ENCODE measurements at places on chromosomes 1 and 21.
A peak's percentile ranks its signal among the peaks of the same experiment; 100 is the strongest.

GRCh38 chr1:98842241-98842640, 162.4 kb downstream of the PLPPR5 start:
- DNase-seq, result no peak

- peak; percentile 62 for DNase-seq
Observed at GRCh38 chr1:206490771-206491405, 16.4 kb upstream of the RASSF5 start.

GRCh38 chr1:56948403-56949023, 17.3 kb downstream of the C8B start:
- DNase-seq, result peak; percentile 66

GRCh38 chr1:213017447-213018273, 2.0 kb upstream of the ANGEL2 start:
- DNase-seq, result no peak

DNA sequence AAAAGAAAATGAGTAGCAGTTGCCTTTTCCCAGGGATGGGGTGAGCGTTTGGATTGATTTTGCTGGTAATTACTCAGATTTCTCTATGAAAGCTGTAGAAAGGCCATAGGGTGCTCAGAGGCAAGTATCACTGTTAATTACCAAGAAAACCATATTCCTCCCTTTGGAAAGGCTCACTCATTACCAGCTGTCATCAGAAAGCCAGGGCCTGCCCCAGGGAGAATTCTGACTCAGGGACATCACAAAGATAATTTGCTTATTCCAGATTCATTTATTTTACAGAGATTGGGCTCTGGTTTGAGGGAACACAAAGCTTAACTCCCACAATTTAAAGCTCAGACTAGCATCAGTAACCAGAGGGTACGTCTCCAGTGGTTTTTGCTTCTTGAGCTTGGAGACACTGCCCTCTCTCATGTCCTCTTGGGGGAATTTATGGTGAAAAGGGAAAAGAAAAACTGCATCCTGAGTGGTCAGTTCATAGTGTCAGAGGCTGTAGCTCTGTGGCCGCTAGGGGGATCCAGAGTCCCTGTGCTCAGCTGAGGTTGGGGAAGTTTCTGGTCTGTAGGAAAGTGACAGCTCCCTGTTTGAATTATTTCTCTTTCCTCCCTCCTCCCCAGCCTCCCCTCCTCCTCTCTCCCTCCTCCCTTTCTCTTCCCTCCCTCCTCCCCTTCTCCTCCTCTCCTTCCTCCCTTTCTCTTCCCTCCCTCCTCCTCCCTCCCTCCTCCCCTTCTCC, 204.3 kb downstream of the KCNJ6 start:
- peak; percentile 70 for DNase-seq

- DNase-seq, result no peak
Observed at GRCh38 chr1:27429029-27429425, 36.6 kb downstream of the GPR3 start.

DNA sequence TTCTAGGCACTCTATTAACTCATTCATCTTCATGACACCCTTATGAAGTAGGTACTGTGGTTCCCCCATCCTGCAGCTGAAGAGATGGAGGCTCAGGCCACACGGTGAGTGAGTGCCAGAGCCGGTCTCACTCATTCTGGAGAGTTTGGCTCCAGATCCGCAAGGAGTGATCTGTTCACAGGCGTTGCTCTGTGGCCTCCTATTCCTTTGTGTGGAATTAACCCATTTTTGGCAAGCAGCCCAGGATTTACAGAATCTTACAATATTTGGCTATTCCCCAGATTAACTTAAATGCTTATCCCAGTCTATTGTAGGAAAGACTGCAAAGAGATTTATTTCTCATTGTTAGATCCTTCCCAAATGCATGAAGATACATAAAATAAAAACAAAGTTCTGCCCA, 29.6 kb downstream of the KIAA0040 start:
- no peak for DNase-seq

DNA sequence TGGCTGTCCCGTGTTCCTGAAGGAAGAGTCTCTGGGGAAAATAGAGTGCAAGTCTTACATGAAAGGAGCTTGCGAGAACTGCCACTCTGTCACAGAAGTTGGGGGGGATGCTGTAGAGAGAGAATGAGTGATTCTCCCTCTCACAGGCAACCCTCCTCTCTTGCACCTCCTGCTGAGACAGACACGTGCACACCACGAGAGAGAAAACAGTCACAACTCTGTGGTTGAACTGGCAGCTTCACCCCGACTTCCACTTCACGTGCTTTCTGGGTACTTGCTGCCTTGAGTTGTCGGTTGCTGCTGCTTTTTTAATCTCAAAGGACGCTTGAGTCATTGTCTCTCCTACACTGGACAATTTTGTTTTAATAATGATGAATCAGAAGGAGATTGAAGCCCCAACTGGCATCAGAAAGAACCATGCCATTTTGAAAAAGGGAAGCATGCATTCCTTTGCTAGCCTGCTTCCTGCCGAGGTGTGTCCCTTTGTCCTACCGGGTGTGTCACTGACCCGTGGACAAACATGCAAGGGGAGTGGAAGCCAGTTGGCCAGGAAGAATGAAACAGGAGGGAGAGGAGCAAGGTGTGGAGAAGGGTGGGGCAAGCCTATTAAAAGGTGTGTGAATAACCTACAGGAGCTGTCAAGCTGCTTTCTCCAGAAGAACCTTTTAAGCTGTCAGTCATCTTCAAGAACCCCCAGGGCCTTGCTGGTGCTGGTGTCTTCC, 164.2 kb downstream of the CACNA1E start:
- no peak for DNase-seq

DNA sequence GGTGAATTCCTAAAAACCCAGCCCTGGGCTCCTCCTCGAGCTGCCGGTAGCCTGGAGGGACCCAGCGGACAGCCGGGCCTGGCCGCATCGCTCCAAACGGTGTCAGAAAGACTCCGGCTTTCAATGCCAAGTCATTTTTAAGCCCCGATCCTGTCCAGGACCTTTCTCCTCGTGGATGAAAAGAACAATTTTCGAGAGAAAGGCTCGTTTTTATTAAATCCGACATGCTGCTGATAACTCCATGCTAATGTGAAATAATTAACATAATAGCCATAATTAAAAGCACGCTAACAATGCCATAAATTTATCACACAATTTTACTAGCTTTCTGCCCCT, 4.6 kb upstream of the FOXD3 start:
- no peak for DNase-seq

DNA sequence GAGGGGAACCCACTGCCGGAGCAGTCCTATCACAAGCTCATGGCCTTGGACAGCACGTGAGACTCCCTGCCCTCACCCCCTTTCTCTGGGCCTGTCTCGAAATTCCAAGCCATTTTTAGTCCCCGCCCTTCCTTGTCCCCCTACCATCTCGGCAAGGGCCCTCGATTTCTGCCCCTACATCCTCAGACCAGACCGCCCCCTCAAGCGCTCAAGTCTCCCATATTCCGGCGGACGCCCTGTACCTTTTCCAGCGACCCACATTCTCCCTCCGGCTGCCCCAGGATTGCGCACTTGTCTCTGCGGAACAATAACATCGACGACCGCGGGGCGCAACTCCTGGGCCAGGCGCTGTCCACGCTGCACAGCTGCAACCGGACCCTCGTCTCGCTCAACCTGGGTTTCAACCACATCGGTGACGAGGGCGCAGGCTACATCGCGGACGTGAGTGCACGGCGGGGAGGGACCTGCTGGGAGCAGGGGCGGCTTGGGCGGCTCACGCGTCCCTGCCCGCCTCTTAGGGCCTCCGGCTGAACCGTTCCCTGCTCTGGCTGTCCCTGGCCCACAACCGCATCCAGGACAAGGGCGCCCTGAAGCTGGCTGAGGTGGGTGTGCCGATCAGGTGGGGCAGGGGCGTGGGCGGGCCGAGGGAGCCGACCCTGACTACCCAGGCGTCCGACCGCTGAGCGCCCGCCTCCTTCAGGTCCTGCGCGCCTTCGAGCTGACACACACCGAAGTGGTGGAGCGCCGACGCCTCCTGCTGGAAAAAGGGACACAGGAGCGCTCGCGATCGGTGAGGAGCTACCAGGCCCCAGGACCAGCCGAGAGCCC, 7.0 kb downstream of the LRRC71 start:
- DNase-seq, result peak; percentile 74

DNA sequence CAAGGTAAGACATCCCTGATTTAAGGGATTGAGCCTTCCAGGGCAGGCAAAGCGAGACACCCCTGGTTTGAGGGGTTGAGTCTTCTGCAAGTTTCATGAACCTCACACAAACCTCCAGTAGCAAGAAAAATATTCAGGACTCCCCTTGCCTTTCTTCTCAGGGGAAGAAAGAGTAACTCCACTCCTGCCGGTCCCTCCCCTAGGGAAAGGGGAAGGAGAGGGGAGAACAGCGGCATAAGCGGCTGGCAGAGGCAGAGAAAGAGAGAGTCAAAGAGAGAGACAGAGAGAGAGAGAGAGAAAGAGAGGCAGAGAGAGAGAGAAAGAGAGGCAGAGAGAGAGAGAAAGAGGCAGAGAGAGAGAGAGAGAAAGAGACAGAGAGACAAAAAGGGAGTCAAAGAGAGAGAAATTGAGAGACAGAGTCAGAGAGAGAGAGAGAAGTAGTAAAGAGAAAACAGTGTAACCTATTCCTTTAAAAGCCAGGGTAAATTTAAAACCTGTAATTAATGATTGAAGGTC, 29.5 kb upstream of the CBR3 start:
- DNase-seq, result no peak

DNA sequence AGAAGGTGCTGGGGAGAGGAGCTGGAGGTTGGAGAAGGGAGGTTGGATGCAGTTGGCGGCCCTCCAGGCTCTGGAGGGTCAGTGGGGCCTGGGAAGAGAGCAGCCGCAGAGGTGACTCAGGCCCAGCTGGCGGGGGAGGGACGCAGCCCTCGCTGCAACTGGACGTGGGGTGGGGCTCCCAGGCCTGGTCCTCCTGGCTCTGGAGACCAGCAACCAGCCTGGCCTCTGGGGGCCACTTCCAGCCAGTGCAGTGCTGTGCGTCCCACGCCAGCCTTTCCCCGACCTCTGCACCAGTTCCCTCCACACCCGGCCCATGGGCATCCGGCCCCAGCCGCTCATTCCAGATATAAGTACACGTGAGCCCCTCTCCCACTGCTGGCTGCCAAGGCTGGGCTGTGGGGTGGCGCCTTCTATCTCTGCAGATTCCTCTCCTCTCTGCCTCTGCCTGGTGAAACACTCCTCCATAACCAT, 38.0 kb upstream of the COL18A1 start:
- DNase-seq, result peak; percentile 66

GRCh38 chr1:167083066-167083665, 7.0 kb downstream of the GPA33 start:
- DNase-seq, result no peak

DNA sequence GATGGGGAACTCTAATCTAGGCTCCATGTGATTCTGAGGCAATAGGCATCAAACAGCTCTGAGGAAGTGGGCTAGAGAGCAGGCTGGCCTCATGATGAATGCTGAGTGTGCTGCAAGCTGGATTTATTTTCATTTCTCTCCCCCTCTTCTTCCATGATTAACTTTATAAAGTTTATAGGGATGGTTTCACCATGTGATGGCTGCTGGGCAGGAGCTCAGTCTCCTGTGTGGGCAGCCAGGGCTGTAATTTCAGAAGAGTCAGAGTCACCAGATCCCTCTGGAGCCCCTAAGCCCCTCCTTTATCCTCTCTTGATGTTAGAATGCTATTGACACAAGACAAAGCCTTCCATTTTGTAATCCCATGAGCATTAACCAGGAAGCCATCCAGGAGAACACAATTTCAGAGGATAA, 143.6 kb downstream of the CNIH3 start:
- DNase-seq, result no peak

DNA sequence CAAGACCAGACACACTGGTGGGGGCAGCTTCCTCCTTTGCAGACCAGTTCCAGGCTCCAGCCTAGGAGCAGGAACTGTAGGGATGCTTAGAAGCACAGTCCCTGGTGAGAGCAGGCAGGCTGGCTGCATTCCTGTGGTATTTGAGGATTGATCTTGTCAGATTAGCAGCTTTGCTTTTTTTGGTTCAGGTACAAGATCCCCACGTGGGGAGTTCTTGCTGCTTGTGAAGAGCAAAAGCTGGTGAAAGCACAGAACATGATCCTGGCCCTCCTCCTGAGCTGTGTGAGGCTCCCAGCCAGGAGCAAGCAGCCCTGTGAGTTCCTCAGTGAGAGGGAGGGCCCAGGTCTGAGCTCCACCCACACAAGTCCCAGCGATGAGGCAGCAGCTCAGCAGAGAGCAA, 75.3 kb upstream of the ARTN start:
- peak; percentile 99 for DNase-seq

- peak; percentile 77 for DNase-seq
Observed at GRCh38 chr21:36419996-36420395, 34.8 kb downstream of the CHAF1B start.

DNA sequence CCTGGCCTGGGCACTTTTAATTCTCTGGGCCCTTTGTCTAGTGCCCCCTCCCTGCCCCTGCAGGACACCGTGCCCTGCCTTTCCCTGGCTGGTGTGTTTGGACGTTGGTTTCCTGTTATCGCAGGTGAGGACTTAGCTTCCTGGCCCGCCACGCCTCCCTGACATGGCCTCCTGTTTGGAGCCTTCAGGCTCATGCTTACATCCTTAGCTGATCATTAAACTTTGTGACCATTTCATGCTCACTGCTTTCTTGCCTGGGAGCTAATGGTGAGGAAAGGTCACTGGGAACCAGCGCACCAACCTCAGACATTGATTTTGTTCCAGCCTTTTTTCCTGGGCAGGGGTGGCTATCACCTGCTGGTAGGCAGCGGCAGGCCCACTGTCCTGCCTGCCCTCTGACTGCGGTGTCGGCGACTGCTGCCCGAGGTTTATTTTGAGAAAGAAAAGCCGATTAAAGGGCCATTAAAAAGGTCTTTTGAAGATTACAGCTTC, 3.7 kb downstream of the PFKL start:
- DNase-seq, result no peak

DNA sequence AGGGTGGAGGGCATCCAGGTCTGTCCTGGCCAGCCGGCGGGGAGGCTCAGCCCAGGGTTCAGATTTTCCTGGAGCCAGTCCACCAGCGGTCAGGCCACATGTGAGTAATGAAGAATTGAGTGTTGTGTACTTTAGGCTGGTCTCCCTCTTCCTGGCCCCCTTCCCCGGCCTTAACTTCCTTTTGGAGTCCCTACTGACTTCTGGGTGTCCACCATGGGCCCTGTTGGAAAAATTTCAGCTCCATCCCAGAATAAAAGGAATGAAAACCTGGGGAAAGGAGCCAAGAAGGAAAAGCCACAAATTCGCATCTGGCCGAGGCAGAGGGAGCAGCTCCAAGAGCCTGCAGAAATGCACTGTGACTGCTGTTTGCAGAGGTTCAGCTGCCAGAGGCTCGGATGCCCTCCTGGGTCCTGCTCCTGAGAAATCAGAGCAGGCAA, 35.5 kb upstream of the HHAT start:
- DNase-seq, result peak; percentile 84

DNA sequence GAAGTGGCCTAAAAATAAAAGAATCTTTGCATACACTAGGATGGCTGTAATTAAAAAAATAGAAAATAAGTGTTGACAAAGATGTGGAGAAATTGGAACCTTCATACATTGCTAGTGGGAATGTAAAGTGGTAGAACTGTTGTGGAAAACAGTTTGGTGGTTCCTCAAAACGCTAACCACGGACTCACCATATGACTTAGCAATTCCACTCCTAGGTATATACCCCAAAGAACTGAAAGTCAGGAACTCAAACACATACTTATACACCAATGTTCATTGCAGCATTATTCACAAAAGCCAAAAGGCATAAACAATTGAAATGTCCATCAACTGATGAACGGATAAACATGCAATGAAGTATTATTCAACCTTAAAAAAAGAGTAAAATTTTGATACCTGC, 10.8 kb upstream of the HMGCL start:
- DNase-seq, result no peak

GRCh38 chr1:156592910-156593660, 1.5 kb downstream of the NAXE start:
- no peak for DNase-seq

- DNase-seq, result no peak
Observed at GRCh38 chr1:110612060-110612745, 6.0 kb upstream of the KCNA2 start.
